ENCODE measurements at places on chromosomes 7 and 10.

- no peak for DNase-seq
These were observed 101.5 kb upstream of the IMMP2L start for GRCh38 chr7:111663771-111664170.

DNA sequence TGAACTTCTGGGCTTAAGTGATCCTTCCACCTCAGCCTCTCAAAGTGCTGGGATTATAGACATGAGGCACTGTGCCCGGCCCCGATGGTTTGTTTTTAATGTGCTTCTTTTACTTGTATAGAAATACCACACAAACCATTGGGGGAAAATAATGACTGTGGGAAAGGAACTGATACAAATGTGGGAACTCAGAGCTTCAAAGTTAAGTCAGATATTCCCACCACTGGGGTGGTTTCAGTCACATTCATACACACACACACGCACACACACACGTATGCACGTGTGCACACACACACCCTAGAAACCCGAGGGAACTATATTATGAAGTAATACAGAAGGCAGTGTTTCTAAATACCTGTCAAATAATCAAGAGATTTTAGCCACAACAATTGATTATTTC, 17.0 kb downstream of the CPA4 start:
- DNase-seq = no peak

GRCh38 chr7:135447748-135448147, 62.2 kb downstream of the CNOT4 start:
- no peak for DNase-seq

DNA sequence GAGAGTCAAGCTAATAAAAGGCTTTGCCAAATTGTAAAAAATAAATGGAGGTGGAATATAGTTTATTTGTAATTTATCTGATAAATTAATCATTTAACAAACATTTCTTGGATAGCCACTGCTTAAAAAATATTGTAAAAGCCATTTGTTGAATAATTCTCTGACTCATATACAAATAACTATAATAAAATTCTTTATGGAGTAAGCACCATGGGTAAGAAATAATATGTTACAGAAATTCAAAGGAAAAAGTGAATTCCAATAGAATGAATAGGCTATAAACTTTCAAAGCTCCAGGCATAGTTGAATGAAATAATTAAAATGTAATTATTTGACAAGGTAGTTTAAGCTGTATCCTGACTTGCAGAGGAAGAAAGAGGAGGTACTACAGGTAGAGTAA, 291.4 kb upstream of the TMEM229A start:
- DNase-seq = no peak

- DNase-seq = no peak
These were observed 120.6 kb upstream of the AGK start for GRCh38 chr7:141430455-141431139.

DNA sequence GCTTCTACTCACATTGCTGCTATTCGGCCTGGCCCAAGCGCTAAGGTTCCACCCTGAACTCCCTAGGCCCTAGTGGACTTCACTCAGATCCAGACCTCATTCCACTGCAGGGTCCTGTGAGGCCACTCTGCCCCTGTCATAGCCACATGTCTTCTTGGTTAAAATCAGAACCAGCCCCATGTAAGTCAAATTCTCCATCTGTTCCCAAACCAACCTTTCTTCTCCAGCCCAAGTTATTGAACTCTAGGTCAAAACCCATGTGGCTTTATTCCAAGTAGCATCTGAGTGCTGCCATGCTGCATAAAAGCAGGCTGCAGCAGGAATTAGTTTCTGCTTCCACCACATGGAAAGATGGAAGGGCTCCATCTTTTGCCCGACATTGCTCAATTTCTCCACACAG, 281.2 kb downstream of the SNX13 start:
- DNase-seq = no peak

- no peak for DNase-seq
These were observed 106.4 kb upstream of the TCF7L2 start for GRCh38 chr10:112843623-112844022.

DNA sequence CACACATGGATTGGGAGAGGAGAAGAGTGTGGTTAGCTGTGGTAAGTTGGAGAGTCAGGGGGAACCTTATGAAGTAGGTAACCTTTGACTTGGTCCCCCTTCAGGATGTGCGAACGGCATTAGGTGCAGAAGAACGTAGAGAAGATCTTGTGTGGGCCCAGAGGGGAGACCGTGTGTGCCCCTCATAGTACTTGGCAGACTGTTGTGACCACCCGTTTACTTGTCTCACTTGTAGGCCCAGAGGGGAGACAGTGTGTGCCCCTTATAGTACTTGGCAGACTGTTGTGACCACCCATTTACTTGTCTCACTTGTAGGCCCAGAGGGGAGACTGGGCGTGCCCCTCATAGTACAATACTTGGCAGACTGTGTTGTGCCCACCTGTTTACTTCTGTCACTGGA, 2.6 kb downstream of the GTPBP4 start:
- DNase-seq = no peak

DNA sequence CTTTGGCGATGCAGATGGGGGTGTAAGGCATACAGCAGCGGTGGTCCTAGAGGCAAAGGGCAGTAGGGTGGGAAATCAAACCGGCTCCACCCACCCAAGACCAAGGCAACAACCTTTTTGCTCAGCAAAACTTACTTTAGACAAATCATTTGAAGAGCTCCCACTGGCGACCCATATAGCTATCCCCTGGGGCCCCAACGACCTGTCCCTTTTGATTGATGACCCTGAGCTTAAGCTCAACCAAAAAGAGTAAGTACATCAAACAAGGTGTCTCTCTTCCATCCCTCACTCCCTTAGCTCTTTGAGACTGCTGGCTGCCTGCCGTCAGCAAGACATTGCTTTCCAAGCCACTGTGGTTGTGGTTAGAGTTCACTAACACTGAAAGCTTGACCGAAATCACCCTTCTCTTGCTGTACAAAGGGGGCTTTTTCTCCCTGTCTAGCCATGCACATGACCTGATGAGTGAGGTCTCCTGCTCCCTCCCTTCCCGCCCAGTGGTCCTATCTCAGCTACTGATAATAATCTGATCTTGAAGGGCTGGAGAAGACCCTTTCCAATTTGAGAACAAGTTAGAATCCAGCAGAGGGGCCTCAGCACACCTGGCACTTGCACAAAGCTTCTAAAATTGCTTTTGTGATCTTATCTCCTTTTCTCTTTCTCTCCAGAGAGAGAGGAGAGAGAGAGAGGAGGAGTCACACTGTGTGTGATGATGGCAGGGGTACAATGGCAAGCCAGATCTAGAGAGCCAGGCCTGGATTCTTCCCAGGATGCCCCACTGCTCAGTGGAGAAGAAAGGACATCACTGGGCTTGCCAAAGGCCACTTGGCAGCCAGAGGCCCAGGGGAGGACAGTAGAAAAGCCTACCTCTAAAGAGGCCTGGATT, 42.2 kb downstream of the XPNPEP1 start:
- DNase-seq = no peak

DNA sequence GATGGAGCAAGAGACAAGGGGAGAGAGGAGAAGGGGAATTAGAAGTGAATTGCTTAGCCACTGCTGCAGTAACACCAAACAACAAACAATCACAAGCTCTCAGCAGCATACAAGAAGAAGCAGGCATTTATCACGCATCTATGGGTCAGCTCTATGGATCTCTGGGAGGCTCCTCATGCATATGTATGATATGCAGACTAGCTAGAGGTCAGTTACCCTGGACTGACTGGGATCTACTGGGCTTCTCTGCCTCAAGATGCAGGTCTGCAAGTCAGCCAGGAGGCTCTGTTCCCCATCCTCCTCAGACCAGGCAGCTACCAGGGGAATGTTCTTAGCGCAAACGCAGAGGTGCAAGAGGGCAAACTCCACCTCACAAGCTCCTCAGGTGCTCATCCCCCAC, 64.7 kb upstream of the SEM1 start:
- no peak for DNase-seq

DNA sequence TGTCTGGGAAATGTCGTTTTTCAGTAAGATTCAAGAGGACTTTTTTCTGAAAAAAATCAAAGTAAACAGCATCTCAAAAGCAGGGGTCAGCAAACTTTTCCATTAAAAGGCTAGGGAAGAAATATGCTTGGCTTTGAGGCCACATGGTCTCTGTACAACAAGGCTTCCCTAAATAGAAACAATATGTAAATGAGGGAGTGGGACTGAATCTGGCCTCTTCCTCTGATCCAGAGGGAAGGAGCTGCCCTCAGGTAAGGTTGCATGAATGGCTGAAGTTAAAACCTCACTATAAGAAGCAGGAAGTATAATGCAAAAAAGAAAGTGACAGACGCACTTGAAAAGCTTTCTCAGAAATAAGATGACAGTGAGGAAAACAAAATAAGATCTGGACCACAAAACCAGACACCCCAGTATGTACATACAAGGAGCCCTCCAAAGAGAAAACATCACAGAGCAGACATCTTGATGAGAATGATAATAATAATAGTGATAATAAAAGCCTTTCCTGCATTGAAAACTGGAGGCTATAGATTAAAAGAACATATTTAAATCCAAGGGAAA, 115.2 kb downstream of the PLXNA4 start:
- no peak for DNase-seq

- no peak for DNase-seq
These were observed 136.4 kb downstream of the WNT2 start for GRCh38 chr7:117186218-117187010.

- DNase-seq = no peak
These were observed 164.7 kb downstream of the CAMK1D start for GRCh38 chr10:12513775-12514673.

Data from SK-N-MC (cell line).